H4 (cell line): ENCODE measurements at places on chromosomes 6 and 20.
A peak's percentile ranks its signal among the peaks of the same experiment; 100 is the strongest.

GRCh38 chr6:121816361-121816760, 380.9 kb downstream of the GJA1 start:
- DNase-seq: peak; percentile 33

- no peak for DNase-seq
These were observed 270.3 kb upstream of the ECI2 start for GRCh38 chr6:4405621-4406212.

DNA sequence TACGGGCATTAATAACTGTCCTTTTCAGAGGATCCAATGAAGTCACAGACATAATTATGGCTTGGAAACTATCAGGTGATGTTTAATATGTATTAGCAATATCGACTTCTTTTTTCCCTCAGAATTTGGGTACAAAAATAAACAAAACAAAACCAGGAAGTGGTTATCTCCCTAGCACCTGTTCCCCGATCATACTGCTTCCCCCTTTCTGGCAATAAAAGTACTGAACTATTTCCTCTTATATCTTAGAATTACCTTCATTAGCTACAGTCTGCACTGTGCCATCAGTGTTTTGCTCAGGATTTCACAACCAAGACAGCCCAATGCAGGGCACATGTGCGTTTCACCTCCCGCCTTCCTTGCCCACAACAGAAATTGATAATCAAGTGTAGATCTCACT, 216.9 kb upstream of the BTBD3 start:
- DNase-seq: no peak

- DNase-seq: no peak
These were observed 29.8 kb downstream of the EPM2A start for GRCh38 chr6:145705561-145705960.

DNA sequence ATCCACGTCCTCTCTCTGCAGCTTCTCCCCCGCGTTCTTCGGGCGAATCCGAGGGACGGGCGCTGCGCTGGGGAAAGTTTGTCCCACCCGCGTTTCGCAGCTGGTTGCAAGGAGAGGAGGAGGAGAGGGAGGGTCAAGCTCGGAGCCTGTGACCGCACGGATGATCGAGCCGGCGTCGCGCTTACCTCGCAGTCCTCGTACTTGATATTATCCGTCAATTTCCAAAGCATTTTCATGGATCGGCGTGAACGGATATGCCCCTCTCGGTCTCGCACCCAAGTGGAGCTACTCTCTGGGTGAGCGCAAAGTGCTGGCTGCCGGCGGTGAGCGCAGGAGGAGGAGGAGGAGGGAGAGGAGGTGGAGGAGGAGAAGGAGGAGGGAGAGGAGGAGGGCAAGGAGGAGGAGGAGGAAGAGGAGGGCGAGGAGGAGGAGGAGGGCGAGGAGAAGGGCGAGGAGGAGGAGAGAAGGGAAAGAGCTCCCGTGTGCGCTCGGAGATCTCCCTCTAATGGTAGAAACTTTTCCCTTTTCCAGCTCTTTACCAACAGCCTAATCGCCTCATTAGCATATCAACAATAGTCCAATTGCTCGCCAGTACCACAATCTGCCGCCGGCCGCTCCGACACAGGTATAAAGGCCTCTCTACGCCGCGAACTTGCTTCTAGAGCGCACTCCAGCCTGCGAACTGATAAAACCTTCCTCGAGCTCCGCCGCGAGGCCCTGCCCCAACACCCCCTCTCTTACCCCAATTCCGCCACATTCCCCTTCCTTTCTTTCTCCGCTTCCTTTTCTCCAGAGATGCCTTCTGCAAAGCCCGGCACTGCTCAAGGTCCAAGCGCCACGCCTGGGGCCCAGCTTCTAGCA, at the start of gene TFAP2A:
Gene TFAP2A (minus strand): TSS at position 319 of the 861 bp plus-strand sequence. CDS start 83 bp downstream, at position 236.
- peak; percentile 79 for DNase-seq

DNA sequence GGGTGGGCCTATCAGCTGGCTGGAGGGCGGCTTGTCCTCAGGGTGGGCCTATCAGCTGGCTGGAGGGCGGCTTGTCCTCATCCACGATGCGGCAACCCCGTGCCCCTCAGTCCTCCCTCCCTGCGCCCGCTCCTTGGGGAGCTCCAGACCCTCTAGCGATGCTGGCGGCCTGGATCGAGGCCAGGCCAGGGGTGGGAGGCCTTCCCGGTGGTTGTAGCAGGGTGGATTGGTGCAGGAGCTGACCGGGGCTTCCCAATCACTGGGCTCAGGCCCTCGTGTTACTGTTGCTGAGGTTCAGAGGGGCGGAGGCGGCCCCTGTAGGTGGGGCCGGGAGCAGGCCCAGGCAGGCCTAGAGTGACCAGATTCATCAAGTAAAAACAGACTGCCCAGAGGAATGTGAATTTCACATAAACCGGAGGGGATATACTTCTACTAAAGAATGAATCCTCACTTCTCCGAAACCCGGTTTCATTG, 8.8 kb downstream of the SLC17A9 start:
- no peak for DNase-seq

GRCh38 chr6:54719131-54719530, 127.4 kb upstream of the FAM83B start:
- no peak for DNase-seq

GRCh38 chr6:165701564-165702354, 38.7 kb upstream of the PDE10A start:
- no peak for DNase-seq

DNA sequence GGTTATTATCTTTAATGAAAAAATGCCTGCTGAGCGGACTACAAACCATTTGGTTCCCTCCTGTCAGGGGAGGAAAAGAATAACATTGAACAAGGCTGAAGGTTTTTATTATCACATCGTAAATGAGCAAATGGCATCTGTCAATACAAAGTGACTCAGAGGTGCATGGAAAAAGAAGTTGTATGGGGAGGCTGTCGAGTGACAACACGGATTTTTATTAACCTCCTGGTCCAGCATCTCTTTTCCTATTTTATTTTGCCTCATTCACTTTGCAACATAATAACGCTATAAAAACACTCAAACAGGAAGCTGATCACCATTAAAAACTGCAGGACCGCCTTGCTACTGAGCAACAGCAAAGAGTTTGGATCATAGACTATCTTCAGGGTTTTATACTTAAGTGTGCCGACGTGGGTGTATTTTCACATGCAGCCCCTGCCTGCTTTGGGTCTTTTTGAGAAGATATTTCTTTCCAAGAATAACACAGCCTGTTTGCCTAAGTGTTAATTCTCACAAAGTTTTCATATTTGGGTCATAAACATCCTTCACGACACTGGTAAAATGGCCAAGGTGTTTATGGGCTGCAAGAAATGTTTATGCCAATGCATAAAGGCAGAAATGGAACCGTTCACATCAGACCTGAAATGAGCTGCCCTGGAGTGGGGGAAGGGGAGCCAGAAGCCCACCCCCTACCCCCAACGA, 132.1 kb upstream of the SALL4 start:
- DNase-seq: no peak

DNA sequence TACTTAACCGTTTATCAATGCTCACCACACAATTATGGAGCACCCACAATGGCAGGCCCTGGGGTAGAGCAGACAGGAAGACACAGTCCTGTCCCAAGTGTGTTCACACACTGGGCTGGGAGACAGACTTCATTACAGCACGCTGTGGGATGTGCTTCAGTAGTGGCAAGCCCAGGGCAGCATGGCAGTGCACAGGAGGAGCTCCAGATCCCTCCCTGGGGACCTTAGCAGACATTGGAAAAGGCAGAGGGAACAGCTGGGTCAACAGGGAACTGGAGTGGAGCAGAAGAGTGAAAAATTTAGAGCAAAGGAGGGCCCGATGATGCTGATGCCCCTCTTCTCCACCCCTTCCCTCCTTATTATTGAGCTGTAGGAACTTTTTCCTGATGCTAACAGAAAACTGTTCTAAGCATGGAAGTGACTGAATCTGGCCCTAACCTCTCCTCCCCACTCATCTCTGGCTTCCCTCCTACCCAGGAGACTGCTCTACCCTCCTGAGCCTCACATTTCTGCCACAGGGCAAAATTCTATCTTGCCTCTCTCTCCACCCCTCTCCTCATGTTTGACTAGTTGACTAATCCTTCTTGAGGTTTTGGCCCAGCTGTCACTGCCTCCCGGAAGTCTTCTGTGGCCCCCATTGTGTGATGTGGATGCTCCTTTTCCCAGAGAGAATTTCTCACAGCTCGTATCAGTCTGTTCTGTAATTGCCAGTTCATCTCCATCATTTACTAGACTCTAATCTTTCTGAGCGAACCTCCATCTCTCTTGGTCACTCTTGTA, 41.3 kb upstream of the NOP56 start:
- DNase-seq: no peak

DNA sequence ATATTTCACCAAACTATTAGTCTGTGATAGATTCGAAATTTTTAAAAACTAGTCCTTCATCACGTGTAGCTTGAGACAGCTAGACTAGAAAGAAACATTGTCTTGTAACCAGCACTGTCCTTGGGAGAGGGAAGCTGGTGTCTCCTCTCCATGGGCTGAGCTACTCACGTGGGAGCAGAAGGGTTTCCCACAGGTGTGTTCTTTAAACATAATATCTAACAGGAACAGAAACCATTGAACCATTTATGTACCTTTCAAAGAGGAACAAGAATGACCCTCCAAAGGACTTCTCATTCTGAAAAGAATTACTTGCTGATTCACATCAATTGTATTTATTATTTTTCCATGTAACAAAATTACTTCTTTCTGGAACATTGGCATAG, 72.4 kb upstream of the SYNJ2 start:
- no peak for DNase-seq

DNA sequence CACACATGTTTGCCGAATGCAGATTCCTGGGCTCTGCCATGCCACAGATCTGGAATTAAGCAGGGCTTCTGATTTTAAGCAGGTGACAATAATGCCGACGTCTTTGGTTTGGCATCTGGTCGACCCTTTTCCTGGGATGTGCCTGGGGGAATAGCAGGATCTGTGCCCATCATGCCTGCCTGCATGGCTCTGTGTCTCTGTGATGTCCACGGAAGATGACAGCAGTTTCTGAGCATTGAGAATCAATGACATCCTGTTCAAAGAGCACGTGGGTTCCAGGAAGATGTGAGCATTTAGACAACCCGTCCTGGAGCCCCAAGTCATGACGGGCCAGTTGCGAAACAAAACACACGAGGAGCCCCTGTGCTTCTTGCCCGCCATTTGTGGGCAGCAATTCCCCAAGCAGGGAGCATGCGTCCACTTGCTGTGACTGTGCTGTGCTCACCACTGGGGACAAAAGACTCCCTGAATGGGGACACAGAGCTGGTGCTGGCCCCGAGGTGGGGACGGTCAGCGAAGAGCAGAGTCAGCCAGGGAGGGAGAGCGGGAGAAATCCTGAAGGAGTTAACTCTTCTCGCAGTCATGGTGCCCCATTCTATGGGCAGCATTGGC, 110.1 kb downstream of the ERMARD start:
- DNase-seq: no peak

GRCh38 chr6:30097902-30098768, 14.8 kb downstream of the TRIM31 start:
- no peak for DNase-seq

DNA sequence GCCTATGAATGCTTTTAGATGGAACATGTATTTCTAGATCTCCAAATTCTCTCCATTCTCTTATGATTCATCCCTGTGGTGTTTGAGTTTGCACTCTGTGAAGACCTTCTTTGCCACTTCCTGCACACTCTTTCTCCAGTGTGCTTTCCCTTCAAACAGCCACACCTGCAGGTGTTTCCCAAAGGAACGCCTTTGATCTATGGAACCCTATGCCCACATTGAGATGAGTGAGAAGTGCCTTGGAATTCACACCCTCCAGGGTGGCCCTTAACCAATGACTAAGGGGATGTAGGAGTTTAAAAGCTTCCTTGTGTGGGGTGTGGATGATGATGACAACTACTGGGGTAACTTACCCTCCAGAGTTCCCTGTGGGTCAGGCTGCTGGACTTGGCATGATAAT, 570.1 kb downstream of the DHX35 start:
- DNase-seq: no peak

- DNase-seq: peak; percentile 27
These were observed 5.2 kb upstream of the BPIFA3 start for GRCh38 chr20:33211817-33212424.

GRCh38 chr6:42498473-42499128, 46.9 kb upstream of the TRERF1 start:
- DNase-seq: peak; percentile 23

DNA sequence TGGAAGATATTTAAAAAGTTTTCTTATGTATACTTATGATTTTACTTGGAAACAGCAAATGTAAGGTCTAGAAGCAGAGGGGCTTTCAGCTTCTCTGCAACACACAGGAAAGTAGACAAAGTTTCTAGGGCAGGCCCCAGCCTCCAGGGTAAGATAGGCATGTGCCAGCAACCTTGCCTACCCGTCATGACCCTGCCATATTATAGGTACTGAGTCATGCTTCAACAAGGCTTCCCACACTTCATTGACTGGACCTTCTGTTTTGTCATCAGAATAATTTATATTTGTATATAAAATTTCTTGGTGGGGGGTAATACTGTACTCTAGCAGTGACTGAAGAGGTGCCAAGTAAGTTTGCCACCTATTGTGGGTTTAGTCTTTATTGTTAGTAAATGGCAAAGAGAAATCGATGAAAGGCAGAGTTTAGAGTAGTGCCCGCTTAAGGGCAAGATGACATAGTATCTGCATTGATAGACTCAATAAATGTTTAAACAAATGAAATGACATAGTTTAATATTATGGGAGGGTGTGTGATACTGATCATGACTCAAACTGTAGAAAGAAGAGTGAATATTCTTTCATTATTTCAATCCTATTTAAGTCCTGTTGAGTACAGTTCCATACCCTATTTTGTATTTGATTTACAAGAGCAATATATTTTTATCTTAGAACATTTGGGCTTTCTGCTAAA, 95.6 kb downstream of the JARID2 start:
- DNase-seq: no peak

DNA sequence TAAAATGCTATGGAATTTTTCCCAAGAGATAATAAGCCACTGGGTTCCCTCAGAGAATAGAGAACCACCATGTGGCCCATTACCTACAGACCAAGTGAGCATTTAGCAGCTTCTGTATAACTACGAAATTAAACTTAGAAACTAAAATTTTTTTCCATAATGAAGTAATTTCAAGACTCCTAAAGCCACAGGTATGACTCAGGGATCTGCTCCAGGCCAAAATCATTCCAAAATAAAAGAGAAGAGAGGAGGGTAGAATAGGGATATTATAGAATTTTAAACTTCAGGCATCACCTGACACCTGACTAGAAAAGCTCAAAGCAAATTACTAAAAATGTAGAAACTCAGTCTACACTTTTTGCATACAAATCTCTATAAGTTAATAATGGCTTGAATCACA, 108.9 kb upstream of the DST start:
- DNase-seq: no peak

DNA sequence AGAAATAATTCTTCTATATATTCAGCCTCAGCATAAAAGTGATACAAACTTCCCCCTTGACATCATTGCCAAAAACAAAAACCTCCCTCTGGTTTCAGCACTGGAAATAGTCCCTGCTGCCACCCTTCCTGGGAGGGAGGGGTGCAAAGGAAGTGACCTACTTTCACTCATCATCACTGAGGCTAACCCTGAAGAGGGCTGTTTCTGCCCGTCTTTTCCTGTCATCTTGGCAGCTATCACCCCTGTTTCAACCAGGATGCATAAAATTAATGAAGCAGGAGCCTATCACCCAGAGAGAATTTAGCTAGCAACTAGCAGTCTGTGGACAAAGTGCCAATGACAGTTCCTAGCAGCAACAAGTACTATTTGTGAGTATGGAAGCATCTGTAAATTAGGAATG, 397.8 kb downstream of the LAMA2 start:
- DNase-seq: no peak
